ENCODE measurements at places on chromosomes 5 and 9. TPM values are rescaled to one million over a fixed set of nuclear protein-coding genes. Genes with fewer than 3 reads are reported as not detected.

- H3K36me3 ChIP-seq = no peaks in the 10 kb centered on the region
- H3K27me3 ChIP-seq = no peaks in the 10 kb centered on the region
- DNase-seq = no peak
- no peak overlapping the region for H3K4me3 ChIP-seq
- peaks cover 8% of the 10 kb centered on the region for H3K4me1 ChIP-seq
Measured at GRCh38 chr5:140355546-140355945, 4.4 kb upstream of the SLC4A9 start.

GRCh38 chr9:114459464-114459863 is 45.8 kb downstream of the WHRN start:
- H3K36me3 ChIP-seq = no peaks in the 10 kb centered on the region
- H3K27me3 ChIP-seq = no peaks in the 10 kb centered on the region
- H3K4me3 ChIP-seq = no peak overlapping the region
- H3K27ac ChIP-seq = no peak overlapping the region
- no peak for DNase-seq

GRCh38 chr5:133844836-133845235 is 123.6 kb downstream of the C5orf15 start:
- H3K27ac ChIP-seq = no peak overlapping the region
- no peaks in the 10 kb centered on the region for H3K36me3 ChIP-seq
- no peak overlapping the region for H3K4me3 ChIP-seq
- no peak for DNase-seq
- H3K4me1 ChIP-seq = no peaks in the 10 kb centered on the region

DNA sequence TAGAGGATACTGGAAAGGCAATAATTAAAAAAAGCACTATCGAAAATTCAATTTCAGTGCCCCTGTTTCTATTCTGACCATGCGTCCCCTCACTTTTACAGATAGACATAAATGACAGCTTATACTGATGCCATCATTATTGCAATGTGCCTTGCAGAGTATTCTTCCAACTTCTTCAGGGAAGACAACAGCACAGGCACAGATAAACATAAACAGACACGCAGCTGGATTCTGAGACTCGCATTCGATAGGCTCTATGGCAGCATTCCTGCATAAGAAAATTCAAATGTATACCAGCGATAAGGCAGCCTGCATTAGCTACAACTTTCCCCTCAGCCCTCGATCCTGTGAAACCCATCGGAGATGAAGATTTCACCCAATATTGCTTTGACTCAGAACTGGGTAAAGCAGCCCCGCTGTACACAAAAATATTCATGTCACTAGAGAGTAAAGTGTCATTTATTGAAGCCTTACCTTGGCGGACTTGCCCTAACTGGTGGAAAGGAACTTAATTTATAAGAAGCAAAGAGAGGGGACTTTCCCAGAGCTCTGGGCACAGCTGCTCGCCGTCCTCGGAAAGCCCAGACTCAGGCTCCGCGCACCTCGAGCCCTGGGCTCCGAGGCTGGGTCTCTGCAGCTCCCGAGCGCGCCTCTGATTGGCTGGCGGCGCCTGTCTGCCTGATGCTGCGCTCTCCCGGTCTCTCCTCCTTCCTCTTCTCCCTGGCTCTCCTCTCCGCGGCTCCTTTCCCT is at the start of gene CDH18:
CDH18 (minus strand) TSS at position 589 of the 750 bp plus-strand sequence. CDS start 149,214 bp downstream, outside the sequence.
- peak; percentile 35 for DNase-seq
- no peaks in the 10 kb centered on the region for H3K4me1 ChIP-seq
- H3K27me3 ChIP-seq = no peaks in the 10 kb centered on the region
- H3K4me3 ChIP-seq = no peak within 1 kb of the TSS
- no peaks in the 10 kb centered on the region for H3K36me3 ChIP-seq

GRCh38 chr5:58933891-58934628 is 351.2 kb downstream of the RAB3C start:
- peak overlapping the region; percentile 65 for H3K27ac ChIP-seq
- H3K36me3 ChIP-seq = no peaks in the 10 kb centered on the region
- H3K27me3 ChIP-seq = no peaks in the 10 kb centered on the region
- H3K4me3 ChIP-seq = peak overlapping the region; percentile 50
- peaks cover 17% of the 10 kb centered on the region for H3K4me1 ChIP-seq

DNA sequence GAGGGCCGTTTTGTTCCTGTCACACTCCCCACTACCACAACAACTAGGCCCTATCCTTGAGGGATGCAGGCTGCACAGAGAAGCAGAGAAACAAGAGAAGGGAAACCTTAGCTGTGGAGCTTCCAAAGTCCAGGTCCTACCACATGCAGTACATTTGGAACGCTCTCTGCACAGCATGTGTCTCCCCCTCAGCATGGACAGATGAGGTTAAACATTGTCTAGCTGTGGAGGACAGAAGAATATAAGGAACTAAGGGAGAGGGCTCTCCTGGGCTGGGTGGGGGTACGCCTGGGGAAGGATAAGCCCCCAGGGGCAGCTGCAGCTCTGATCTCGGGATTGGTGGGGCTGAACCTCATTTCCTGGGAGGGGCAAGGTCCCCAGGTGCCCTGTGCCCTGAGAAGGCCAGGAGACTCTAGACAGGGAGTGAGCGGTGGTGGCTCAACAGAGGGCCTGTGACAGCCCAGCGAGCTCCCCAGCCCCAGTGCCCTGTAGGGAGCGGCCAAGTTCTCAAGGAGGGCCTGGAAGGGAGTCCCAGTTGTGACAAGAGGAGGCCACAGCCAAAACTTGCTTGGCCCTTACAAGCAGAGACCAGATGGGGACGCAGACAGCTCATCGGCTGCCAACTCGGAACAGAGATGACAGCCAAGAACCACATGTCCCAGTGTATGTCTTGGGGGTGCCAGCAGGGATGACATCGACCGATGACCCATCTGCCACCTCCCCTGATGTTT is 30.1 kb downstream of the TSPAN17 start:
- no peak overlapping the region for H3K27ac ChIP-seq
- DNase-seq = peak; percentile 85
- H3K27me3 ChIP-seq = peaks cover 41% of the 10 kb centered on the region
- H3K36me3 ChIP-seq = no peaks in the 10 kb centered on the region
- H3K4me1 ChIP-seq = peaks cover 10% of the 10 kb centered on the region

GRCh38 chr5:8329773-8330172 is 460.8 kb downstream of the MTRR start:
- H3K27ac ChIP-seq = no peak overlapping the region
- H3K36me3 ChIP-seq = no peaks in the 10 kb centered on the region
- no peak overlapping the region for H3K4me3 ChIP-seq
- H3K27me3 ChIP-seq = no peaks in the 10 kb centered on the region

GRCh38 chr5:21688655-21689054 is 1164.5 kb downstream of the CDH12 start:
- no peak overlapping the region for H3K27ac ChIP-seq
- H3K27me3 ChIP-seq = no peaks in the 10 kb centered on the region
- no peak overlapping the region for H3K4me3 ChIP-seq
- DNase-seq = no peak

- no peak overlapping the region for H3K27ac ChIP-seq
- no peaks in the 10 kb centered on the region for H3K27me3 ChIP-seq
- H3K4me1 ChIP-seq = no peaks in the 10 kb centered on the region
- H3K4me3 ChIP-seq = no peak overlapping the region
Measured at GRCh38 chr5:88702332-88702731, 180.7 kb downstream of the MEF2C start.

- peak overlapping the region; percentile 22 for H3K4me3 ChIP-seq
- H3K4me1 ChIP-seq = no peaks in the 10 kb centered on the region
- peak; percentile 91 for DNase-seq
Measured at GRCh38 chr9:29211580-29212396, 1638.5 kb upstream of the C9orf72 start.

GRCh38 chr5:173920866-173921555 is 32.9 kb downstream of the CPEB4 start:
- no peaks in the 10 kb centered on the region for H3K36me3 ChIP-seq
- no peaks in the 10 kb centered on the region for H3K27me3 ChIP-seq
- no peak overlapping the region for H3K27ac ChIP-seq
- no peak overlapping the region for H3K4me3 ChIP-seq
- peaks cover 38% of the 10 kb centered on the region for H3K4me1 ChIP-seq

GRCh38 chr5:154966081-154966841 is 25.4 kb downstream of the MRPL22 start:
- peaks cover 5% of the 10 kb centered on the region for H3K4me1 ChIP-seq
- no peaks in the 10 kb centered on the region for H3K27me3 ChIP-seq
- H3K4me3 ChIP-seq = no peak overlapping the region
- DNase-seq = no peak

DNA sequence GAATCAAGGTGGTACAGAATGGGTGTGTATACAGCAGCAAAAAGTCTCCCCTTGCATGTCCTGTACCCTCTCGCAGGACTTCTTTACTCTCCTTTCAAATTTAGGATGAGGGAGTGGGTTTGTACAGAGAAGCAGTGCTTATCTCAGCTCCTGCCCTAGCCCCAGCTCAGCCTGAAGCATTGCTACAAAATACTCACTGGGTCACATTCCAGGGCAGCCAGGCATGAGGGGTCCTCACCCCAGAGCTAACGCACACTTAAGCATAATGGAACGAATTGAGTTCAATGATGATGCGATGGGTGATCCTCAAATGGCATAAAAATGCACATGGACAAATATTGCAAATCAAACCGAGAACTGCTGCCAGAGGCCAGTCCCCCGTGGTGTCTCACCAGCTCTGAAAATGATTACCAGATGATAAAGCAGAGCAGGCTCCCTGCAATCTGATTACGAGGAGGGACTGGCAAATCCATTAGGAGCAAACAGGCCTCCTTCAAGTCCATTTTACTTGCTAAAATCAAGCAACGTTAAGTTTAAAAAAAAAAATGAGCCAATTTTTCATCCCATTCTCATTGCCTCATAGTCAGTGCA is 231.6 kb upstream of the TAS2R1 start:
- no peak for DNase-seq
- no peaks in the 10 kb centered on the region for H3K4me1 ChIP-seq
- H3K4me3 ChIP-seq = no peak overlapping the region
- H3K36me3 ChIP-seq = no peaks in the 10 kb centered on the region
- peaks cover 16% of the 10 kb centered on the region for H3K27me3 ChIP-seq

DNA sequence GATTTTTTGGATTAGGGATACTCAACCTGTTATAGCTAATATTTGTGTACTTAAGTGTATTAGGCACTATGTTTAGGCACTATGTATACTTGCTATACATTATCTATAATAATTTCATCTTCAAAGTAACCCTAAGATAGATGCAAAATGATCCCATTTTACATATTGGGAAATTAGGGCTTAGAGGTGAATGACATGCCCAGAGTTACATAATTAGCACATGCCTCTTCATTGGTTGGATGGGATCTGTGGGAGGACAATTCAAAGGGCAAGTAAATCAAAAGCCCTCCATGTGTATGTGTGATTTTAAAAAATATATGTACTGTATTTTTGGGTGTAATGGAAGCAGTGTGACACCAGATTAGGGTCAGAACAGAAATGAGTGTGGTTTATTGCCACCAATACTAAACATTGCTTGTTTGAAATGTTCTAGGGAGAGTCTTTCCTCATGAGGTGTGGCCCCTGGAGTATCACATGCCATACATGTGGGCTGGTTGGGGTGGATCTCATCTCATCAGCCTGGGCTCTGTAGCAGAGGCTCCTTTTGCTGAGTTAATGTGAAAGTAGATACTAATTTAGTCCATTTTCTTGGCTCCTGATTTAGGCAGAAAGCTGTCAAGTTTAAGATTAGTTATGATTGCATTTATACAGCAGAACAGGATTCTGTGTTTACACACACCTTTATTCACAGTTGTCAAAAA is 5.5 kb downstream of the C9orf85 start:
- no peak for DNase-seq
- H3K27ac ChIP-seq = no peak overlapping the region
- no peaks in the 10 kb centered on the region for H3K36me3 ChIP-seq
- H3K27me3 ChIP-seq = no peaks in the 10 kb centered on the region

DNA sequence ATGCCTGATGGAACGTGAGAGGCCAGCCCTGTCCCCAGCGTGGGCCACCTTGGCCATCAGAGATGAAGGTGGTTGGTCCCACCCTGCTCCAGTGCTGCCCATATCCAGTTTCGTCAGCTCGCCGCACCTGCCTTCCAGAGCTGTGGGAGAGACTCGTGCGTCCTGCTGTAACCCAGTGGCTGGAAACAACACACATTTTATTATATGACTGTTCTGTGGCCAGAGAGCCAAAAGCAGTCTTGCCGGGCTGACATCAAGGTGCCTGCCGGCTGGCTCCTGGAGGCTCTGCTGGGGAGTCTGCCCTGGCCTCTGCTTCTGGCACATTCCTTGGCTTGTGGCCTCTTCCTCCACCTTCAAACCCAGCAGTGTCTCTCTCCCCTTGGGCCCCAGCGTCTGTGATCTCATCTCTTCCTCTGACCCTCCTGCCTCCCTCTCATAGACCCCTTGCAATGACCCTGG is 94.7 kb downstream of the RXRA start:
- no peaks in the 10 kb centered on the region for H3K4me1 ChIP-seq
- H3K36me3 ChIP-seq = peaks cover 43% of the 10 kb centered on the region
- H3K4me3 ChIP-seq = no peak overlapping the region

- peak overlapping the region; percentile 38 for H3K27ac ChIP-seq
- H3K27me3 ChIP-seq = no peaks in the 10 kb centered on the region
- peaks cover 23% of the 10 kb centered on the region for H3K4me1 ChIP-seq
- DNase-seq = peak; percentile 96
Measured at GRCh38 chr5:150263801-150264621, 25.6 kb downstream of the CAMK2A start.

DNA sequence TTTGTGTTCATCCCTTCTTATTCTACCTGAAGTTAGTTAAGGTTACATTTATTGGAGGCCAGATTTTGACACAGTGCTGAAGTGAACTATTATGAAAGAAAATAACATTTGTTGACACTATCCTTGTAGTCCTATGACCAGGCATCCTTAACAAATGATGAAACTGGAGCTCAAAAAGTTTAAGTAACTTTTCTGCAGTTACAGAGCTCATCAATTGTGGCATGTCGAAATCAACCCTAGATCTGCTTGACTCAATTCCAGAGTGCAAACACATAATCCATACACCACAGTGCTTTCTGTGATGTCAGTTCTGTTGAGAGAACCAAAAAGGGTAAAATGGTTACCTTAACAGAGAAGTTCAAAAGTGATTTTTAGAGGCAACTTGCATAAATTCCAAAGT is 28.6 kb downstream of the KCNN2 start:
- H3K27me3 ChIP-seq = no peaks in the 10 kb centered on the region
- no peaks in the 10 kb centered on the region for H3K36me3 ChIP-seq
- no peaks in the 10 kb centered on the region for H3K4me1 ChIP-seq
- H3K4me3 ChIP-seq = no peak overlapping the region

DNA sequence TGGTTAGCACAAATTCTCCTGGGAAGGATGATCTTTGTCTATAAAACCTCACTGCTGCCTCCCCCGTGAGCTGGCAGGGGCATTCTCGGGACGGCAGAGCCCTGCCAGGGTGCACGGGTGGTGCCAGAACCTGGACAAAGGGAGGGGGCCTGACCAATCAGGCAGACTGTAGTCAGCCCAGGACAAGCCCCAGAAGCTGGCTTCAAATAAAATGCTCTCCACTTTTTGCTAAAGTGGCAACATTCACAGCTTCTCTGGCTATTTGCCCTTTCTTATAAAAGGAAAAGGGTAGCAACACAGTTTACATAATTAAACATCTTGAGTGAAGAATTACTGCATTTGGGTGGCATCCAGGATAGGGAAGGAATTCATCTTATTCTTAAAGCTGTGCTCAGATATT is 14.4 kb downstream of the IL9 start:
- peaks cover 24% of the 10 kb centered on the region for H3K27me3 ChIP-seq
- no peak overlapping the region for H3K4me3 ChIP-seq
- no peaks in the 10 kb centered on the region for H3K4me1 ChIP-seq
- H3K27ac ChIP-seq = no peak overlapping the region
- peak; percentile 66 for DNase-seq
- H3K36me3 ChIP-seq = no peaks in the 10 kb centered on the region

The INSYN2B gene
- total RNA-seq = 3.5 TPM

The PRR7 gene
- total RNA-seq = 10.0 TPM

The IFNB1 gene
- not detected for total RNA-seq

The PRDM9 gene
- not detected for total RNA-seq

The ASTN2 gene
- total RNA-seq = 4.7 TPM

The PCDHGB1 gene
- total RNA-seq = 5.0 TPM

The ZNF366 gene
- total RNA-seq = not detected

The AK8 gene
- total RNA-seq = 1.1 TPM

The FLT4 gene
- total RNA-seq = not detected

Data from osteoblast (primary cell).